ENCODE measurements at places on chromosomes 11 and 22. TPM values are rescaled to one million over a fixed set of nuclear protein-coding genes. Genes with fewer than 3 reads are reported as not detected.

- no peak for DNase-seq
Observed at GRCh38 chr11:94139416-94139815, 10.8 kb downstream of the PANX1 start.

DNA sequence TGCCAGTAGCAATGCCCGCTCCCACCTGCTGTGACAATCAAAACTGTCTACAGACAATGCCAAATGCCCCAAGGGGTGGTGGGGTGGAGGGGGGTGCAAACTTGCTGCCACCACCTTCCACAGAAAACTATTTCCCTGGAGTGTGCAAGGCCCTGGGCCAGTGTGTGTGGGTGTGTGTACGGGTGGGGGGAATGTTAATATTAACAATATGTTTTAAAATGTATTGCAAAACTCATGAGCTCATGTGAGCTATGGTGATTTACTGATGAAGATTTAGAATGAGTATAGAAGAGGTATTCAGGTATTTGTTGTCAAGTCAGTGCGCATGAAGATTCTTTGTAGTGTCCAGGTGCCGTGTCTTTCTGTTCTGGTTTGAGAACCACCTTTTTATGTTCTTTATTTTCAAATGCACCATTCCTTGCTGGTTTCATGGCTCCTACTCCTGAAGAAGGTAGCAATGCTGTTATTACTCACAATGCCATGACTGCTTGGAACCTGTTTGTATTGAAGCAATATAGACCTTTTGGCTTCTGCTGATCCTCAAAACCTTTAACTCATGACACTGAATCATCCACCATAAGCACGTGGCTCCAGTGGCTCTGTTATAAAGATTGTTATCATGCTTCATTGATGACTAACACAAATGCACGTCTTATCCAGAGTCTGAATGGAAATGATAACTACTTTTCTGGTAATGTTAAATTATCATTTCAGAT, 29.9 kb upstream of the AQP11 start:
- no peak for DNase-seq

Gene SLC43A3
- polyA plus RNA-seq: 24.7 TPM

GRCh38 chr11:115326526-115326925, 177.7 kb downstream of the CADM1 start:
- no peak for DNase-seq

DNA sequence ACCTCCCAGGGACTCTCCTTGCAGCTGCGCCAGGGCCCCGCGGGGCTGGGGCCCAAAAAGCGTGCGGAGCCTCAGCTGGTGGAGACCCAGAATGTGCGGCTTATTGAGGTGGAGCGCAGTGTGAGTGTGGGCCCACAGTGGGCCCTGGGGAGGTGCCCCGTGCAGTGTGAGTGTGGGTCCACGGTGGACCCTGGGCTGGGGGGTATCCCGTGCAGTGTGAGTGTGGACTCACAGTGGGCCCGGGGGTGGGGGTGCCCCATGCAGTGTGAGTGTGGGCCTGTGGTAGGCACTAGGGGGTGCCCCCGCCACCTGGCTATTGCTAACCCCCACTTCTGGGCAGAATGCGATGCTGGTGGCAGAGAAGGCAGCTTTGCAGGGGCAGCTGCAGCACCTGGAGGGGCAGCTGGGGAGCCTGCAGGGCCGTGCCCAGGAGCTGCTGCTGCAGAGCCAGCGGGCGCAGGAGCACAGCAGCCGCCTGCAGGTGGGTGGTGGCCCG, 7.8 kb upstream of the RPS6KA4 start:
- DNase-seq: no peak

GRCh38 chr22:48258064-48258701, 1495.7 kb downstream of the TBC1D22A start:
- DNase-seq: no peak

- DNase-seq: no peak
Observed at GRCh38 chr11:130166457-130166784, 6.8 kb downstream of the ST14 start.

DNA sequence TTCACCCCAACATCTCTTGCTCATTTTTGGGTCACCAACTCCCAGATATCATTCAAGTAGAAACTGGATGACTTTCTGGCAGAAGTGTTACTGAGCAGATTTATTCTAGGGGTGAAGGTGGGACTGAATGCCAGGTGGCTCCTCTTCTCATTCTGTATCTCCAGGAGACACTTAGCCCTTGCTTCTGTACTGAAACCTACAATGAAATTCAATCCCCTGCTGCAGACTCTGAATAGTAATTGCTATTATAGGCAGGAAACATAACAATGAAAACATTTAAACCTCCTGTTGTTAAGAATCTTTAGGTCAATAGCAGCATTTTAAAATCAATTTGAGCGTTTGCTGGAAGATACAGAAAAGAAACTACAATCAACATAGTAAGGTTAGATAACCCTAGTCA, 879.4 kb upstream of the TENM4 start:
- no peak for DNase-seq

GRCh38 chr11:38530226-38530625, 1932.2 kb upstream of the RAG2 start:
- DNase-seq: no peak

Gene MYO18B
- polyA plus RNA-seq: 0.25 TPM

DNA sequence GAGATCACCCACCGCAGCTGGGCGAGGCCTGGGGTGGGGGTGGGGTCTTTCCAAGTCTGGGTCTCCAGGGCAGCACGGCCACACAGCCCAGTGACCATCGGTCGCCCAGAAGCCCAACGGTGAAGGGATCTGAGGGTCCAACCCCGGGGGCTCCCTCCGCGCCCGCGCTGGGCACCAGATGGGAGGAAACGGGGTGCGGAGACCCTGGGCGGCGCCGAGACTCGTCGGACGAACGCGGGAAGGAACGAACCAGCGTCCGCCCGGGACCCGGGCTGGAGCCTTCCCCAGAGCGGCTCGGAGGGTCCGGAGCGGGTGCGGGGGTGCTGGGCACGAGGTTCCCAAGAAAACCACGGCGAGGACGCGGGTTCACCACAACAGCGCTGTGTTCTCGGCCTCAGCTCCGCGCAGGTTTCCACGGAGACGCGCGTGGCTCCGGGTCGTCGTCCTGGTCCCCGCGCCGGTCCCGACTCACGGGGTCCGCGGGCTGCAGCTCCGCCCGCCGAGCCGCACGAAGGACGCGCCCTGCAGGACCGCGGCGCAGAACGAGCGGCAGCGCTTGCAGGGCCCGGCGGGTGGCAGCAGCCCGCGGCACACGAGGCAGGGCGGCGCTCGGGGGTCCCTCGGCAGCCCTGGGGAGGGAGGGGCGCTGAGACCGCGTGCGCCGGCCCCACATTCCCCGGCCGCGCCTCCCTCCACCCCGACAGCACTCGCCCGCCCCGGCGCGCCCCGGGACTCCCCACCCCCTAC, 2.3 kb upstream of the IL17REL start:
- no peak for DNase-seq

- DNase-seq: no peak
Observed at GRCh38 chr11:20443596-20443995, 56.1 kb downstream of the PRMT3 start.

GRCh38 chr22:27260087-27260698, 541.4 kb downstream of the MN1 start:
- DNase-seq: no peak

- DNase-seq: no peak
Observed at GRCh38 chr11:2265396-2265795, 5.0 kb downstream of the ASCL2 start.

GRCh38 chr11:446891-447290, 3.2 kb upstream of the PTDSS2 start:
- DNase-seq: no peak

Gene NLRP14
- polyA plus RNA-seq: 0.43 TPM

DNA sequence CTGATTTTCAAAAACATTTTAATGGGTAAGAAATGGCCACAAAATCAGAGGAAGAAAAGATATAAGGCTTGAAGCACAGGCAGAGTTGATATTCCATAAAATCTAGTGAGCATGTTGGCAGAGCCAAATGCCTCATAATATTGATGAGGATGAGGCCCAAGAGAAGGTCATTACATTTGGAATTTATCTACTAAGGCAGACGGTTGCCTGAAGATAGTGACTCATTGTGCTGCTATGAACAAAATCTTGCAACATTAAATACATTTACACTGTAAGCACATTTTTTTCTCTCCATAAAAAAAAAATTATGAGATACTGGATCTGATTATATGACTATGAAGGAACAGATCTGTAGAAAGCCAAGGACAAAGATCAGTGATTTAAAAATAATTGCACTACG, 881.4 kb upstream of the CHORDC1 start:
- no peak for DNase-seq

Gene H19
- 2,687 TPM for polyA plus RNA-seq

DNA sequence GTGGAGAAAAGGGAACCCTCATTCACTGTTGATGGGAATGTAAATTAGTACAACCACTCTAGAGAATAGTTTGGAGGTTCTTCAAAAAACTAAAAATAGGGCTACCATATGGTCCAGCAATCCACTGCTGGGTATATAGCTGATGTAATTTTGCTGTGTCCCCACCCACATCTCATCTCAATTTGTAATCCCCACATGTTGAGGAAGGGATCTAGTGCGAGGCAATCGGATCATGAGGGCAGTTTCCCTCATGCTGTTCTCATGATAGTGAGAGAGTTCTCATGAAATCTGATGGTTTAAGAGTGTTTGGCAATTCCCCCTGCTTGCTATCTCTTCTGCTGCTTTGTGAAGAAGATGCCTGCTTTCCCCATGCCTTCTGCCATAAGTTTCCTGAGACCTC, 17.1 kb upstream of the OR52M1 start:
- DNase-seq: no peak

DNA sequence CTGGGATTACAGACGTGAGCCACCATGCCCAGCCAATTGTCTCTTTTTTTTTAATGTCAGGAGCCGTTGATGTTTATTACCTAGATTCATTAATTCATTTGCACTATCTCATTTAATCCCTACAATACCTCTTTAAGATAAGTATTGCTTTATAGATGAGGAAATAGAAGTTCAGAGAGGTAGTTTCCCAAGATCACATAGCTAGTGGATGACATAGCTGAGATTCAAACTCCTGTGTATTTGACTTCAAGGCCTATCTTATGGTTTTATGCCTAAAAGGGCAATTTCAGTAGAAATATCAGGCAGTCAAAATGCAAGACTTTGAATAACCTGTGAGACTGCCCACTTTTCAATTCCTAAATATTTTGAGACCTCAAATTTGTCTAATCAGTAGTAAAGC, 66.5 kb downstream of the PPME1 start:
- no peak for DNase-seq

Gene RAG1
- 2.4 TPM for polyA plus RNA-seq

DNA sequence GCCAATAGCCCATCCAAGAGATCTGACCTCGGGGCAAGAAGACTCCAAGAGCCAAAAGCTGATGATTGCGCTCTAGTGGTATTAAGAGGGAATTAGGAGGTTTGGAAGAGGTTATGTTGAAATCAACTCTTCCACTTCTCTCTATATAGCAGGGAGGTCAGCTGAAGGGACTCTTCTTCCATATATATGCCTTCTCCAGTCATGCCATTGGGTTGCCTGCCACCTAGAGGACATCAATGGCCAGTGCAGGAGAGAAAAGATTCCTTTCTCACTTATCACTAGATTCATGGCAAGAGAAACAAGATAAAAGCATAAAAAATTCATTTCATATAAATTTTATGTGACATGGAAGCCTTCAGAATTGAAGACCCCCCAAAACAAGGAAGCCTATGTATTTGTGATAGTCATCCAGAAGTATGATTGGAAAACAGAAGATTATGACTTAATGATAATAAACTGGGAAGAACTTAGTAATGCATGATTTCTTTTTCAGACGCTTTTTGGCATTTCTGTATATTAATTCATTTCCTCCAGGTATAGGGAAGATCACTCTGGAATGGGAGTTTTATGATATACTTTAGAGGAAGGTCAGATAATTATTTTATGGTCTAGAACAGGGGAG, 435.1 kb upstream of the DDI1 start:
- peak; percentile 24 for DNase-seq

DNA sequence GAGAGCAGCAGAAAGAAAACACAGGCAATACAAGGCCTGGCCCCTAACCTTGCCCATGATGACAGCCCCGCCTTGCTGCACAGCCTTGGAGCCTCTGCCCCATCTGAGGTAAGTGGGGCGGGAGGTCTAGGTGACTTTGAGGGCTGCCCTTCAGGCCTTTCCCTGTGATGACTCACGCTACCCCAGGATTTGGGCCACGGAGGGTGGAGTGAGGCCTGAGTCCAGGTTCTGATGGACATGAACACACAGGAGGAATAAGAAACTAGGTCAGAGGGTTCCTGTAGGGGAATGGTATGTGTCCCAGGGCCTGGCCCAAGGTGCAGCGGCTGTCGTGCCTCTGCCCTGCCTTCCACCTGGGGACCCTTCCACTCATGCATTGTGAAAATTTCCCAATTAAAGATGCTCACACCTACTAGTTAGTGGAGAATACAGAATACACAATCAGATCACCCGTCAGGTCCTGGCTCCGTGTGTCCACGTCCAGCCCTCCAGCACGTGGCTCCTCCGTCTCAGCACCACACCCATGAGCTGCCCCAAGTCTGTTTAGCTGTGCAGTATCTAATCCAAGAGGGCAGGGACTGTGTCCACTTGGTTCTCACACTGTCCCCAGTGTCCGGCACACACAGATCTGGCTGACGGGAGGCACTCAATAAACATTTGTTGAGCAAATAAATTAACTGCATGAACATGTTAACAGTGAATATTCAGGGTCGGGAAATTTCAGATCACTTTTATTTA, 111.0 kb downstream of the CHST1 start:
- DNase-seq: no peak

Gene GGT5
- polyA plus RNA-seq: 17.3 TPM

DNA sequence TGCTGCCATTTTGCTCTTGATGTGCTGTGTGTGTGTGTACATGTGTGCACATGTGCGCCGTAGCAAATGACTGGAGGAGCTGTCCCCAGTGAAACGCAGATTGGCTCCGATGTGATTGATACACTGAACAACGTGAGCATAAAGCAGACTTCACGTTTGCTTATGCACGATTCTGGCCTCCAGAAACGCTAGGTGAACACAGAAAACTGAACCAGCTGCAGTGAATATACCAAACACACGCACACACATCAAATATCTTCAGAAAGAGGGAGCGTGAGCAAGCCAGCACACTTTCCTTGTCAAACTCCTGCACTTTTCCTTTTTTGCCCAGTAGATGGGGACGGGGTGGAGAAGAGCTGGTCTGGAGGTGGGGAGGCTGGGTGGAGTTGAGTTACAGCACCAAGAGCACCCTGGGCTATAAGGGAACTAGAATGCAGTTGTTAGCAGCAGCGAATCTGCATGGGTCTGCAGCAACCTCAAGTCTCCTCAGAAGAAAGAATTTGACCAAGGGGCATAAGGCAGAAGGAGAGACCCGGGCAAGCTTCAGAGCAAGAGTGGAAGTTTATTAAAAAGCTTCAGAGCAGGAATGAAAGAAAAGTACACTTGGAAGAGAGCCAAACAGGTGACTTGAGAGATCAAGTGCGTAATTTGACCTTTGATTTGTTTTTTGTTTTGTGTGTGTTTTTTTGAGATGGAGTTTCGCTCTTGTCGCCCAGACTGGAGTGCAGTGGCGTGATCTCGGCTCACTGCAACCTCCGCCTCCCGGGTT, 77.8 kb upstream of the CADM1 start:
- no peak for DNase-seq

Gene ANO3
- 3.2 TPM for polyA plus RNA-seq

- DNase-seq: no peak
Observed at GRCh38 chr22:32413719-32414118, 1.7 kb upstream of the RTCB start.

All from left renal cortex interstitium (tissue), 4 donors.